ENCODE measurements at places on chromosomes 5 and 9. TPM values are rescaled to one million over a fixed set of nuclear protein-coding genes. Genes with fewer than 3 reads are reported as not detected.

BRD3 gene
- 17.7 TPM for total RNA-seq

GRCh38 chr5:111830333-111830732 lies 73.3 kb upstream of the NREP start:
- no peak for DNase-seq

DNA sequence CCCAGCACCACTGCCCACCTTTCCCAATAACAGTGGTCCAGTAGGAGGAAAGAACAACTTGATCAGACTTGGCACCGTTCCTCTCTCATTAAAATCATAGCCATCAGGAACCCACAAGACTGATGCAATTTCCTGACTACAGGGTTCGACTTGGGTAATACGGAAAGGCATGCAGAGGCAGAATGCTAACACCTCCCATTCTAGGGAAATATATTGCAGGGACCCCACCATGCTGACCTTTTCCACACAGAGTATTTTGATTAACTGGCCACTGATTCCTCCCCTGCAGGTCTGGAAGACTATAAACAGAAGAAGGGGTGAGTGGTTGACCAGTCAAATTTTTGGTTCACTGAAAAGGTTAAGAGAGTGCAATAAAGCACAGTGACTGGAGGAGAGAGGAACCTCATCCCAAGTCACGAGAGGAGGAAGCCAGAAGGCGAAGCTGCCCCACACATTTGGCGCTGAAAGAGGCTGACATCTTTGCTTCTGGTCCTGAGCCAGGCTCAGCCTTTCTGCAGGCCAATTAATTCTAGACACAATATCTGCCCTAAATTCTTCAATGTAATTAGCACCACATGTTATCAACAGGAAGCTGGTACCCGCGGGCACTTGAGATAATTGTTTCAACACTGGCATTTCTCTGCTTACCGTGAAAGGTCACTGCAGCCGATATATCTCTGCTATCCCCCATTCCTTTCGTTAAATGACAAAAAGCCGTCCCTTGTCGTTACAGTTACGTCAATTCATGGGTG lies 64.7 kb upstream of the SPOCK1 start:
- no peak for DNase-seq

DNA sequence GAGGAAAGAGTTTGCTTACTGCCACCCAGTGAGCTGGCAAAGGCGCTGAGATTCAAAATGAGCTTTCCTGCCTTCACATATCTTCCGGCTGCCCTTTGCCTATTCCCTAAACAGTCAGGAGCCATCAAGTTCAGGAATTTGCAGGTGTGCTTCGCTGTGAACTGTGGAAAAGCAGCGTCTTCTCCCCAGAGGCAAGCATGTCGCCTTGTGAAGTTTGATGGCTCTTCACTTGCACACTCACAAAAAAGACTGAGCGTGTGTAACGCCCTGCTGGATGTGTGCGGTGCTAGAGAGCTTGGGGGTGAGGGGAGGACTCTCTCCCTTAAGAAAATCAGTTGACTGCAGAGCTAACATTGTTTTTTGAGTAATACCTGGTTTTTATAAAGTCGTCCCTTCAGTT lies 288.7 kb downstream of the DOCK8 start:
- DNase-seq = no peak

DNA sequence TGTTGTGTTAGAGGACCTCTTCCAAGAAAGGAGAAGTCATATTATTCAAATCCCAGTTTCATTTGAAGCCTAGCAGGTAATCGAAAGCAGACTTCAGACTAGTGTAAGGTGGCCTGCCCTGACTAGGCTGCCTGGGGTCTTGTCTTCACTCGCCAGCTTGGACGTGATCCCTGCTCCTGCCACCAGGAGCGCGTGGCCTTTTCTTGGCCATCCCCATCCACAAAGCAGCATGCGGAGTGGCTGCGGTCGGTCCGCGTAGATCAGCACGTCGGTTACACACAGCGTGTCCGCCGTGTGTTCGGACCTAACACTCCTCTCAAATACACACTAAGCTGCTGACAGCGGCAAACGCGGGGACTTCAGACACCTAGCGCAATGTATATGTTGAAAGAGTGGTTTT lies 37.3 kb downstream of the CFAP77 start:
- DNase-seq = no peak

- no peak for DNase-seq
These were observed 34.1 kb downstream of the CXXC5 start for GRCh38 chr5:139682016-139682975.

DNA sequence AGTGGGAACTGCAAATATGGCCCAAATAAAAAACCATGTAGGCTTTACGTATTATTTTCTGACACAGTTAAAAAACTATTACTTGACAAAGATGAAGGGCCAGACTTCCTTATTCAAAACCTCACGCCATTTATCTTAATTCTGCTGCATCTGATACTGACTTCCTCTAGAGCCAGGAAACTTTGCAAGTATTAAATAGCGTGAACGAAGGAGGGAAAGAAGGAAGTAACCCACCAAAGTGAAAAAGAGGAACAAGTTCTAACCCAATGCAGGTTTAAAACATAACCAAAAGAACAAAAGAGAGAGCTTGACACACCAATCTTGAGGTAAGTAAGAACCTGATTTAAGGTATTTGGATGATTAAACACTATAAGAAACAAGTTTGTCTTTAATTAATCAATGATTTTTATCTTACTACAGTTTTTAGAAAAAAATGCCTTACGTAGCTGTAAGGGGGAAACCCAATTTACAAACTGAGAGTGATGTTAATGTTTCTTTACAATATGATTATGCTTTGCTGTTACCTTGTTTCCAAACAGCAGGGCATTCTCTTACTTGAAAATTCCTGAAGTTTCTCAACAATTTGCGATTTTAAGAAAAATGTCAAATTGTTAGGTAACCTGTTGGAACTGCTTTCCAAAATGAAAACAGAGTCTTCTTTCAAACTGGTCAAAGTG lies at the start of gene GAPT:
TSS of gene GAPT (plus strand) at position 220 of the 677 bp plus-strand sequence. CDS start 3,102 bp downstream, outside the sequence.
- DNase-seq = no peak

DNA sequence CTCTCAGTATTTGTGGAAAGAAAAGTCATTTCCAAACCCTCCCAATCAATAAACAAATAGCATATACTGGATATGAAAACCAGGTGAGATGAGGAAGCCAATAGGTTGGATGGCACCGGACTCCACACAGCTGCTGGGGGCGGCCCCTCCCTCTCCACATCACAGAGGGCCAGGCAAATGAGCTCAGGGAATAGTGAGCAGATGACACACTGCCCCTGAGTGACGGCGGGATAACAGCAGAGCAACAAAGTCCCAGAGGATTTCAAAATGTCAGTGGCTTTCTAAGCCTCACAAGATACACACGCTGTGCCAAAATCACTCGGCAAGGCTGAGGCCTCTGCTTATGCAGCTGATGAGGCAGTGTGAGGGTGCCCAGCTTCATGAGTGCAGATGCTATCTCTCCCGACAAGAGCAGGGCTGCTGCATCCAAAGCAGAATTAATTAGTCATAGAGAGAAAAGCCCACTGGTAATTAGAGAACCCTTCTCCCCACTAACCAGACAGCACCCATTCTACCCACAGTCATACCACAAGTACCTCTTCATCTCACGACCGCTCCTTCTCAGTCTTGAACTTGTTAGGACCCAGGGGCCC lies 235.0 kb upstream of the NFIL3 start:
- no peak for DNase-seq

- peak; percentile 57 for DNase-seq
These were observed 1.0 kb downstream of the TLE4 start for GRCh38 chr9:79572608-79573411.

DNA sequence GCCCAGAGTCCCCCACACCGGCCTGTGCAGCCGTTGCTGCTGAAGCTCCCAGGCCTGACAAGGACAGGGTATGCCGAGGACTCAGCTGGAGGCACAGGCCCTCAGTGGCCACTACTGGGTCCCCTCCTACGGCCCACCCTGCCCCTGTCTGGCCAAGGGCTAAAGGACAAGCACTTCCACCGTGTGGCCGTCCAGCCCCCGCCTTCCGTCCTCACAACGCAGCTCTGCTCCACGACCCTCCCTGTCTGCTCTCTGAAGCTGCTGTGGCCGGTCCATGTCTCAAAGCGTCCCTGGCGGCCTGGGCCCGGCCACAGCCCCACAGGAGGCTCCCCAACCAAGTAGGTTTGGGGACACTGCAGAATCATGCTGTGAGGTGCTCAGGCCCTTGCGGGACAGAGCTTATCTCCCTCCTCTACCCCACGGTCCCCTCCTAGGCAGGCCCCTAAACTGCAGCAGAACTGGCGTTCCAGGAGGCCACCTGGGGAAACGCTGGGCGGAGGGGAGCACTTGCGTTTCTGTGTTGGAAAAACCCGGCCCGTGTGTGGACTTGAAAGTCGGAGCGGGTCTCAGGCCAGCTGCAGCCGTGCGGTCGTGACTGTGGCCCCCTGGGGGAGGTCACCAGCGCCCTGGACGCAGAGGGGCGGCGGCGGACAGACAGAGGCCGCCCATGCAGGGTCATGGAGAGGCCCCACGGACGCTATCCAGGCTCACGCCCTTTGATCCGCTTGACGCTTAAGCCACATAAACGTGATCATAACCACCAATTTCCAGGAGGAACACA lies 45.6 kb downstream of the NKD2 start:
- peak; percentile 13 for DNase-seq

- no peak for DNase-seq
These were observed 662.0 kb upstream of the CDH18 start for GRCh38 chr5:20649966-20650365.

DNA sequence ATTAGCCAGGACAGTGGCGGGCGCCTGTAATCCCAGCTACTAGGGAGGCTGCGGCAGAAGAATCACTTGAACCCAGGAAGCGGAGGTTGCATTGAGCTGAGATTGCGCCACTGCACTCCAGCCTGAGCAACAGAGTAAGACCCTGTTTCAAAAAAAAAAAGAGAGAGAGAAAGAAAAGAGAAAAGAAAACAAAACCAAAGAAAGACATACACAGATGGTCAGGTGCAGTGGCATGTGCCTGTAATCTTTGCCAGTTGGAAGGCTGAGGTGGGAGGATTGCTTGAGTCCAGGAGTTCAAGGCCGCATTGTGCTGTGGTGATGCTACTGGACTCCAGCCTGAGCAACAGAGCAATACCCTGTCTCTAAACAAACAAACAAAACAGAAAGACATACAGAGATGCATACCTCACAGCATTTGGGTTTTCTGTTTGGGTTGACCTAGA lies 10.0 kb upstream of the PSAT1 start:
- no peak for DNase-seq

- no peak for DNase-seq
These were observed 289.7 kb upstream of the DAP start for GRCh38 chr5:11050596-11051304.

NMUR2 gene
- total RNA-seq = not detected

- DNase-seq = no peak
These were observed 22.7 kb upstream of the SVEP1 start for GRCh38 chr9:110602281-110602680.

AIF1L gene
- total RNA-seq = 2.4 TPM

- no peak for DNase-seq
These were observed 164.6 kb downstream of the MAT2B start for GRCh38 chr5:163670036-163670435.

- DNase-seq = no peak
These were observed 143.1 kb downstream of the TTC39B start for GRCh38 chr9:15163931-15164330.

PLPPR1 gene
- total RNA-seq = 1.1 TPM

LHFPL2 gene
- 37.5 TPM for total RNA-seq

GRCh38 chr9:81833563-81834345 lies 94.5 kb upstream of the SPATA31D4 start:
- no peak for DNase-seq

- peak; percentile 59 for DNase-seq
These were observed 54.6 kb upstream of the STXBP1 start for GRCh38 chr9:127557466-127557869.

GRCh38 chr5:147372191-147372590 lies 137.4 kb downstream of the STK32A start:
- no peak for DNase-seq

GRCh38 chr9:72635197-72635596 lies 113.8 kb downstream of the TMC1 start:
- no peak for DNase-seq

GRCh38 chr5:54895816-54896341 lies 89.5 kb downstream of the ESM1 start:
- no peak for DNase-seq

DNA sequence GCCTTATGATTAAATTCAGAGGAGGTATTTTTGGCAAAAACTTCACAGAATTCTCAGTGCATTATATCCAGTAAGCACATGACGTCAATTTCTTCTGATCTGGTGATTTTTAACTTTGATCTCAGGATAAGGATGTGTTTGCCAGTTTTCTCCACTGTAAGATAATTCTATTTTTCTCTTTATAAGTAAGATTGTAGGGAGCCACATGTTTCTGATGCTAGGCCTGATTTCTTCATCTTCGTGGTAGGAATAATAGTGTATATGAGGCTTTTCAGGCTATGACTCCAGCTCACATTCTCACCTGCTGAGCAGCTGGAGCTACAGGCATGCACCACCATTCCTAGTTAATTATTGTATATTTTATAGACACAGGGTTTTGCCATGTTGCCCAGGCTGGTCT lies 32.1 kb upstream of the LMNB1 start:
- DNase-seq = no peak

DNA sequence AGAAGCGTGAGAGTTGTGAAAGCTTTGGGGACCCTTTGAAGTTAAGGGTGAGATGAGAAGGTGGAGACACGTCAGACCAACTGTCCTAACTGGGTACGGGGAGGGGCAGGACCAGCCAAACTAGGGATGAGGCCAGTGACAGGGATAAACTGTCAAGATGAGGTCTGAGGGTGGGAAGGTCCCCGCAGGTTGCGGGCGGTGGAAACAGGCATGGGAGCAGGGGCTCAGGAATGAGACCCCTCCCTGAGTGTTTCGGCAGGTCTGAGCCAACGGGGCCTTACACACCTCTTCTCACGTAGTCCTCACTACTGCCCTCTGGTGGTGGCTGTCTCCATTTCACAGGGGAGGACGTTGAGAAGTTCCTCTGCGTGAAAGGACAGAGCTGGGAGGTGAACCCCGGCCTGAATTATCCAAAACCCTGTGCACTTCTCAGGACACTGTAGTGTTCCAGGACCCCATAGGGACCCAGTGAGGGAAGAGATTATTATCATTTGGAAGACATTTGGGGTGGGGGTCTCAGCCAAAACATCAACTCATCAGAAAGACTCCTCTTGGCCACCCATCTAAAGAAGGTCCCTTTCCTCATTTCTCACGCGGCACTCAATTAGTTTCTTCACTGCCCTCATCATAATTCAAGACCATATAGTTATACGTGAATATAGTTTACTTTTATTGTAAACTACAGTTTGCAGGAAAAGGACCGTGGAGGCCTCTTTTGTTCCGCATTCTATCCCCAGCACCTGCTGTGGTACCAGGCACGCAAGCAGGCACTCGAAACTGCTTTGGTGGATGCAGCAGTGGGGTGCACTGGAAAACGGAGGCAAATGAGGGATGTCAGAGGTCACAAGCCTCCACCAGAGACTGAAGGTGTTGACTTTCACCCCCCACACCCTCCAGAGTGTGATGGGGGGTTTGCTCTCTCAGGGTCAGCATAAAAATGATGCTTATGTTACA lies 21.7 kb upstream of the NANS start:
- peak; percentile 81 for DNase-seq

DNA sequence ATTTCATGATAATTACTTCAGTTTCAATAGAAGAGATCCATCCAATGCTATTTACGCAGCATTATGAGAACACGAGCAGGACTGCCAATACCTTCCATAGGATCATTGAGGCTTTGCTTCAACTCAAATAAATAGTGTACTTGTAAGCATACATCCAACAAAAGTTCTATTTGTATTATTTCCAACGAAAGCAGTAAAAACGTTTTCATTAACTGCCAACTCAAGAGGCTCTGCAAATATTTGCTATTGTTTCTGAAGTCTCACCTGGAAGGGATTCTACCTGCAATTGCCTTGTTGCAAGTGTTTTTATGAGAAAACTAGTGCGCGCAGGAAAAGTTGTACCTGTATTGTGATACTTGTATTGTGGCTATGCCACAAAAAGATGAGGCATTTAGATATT lies 11.0 kb upstream of the GNPDA1 start:
- no peak for DNase-seq

- no peak for DNase-seq
These were observed 5.4 kb downstream of the ELL2 start for GRCh38 chr5:95956021-95956899.

Data from ovary (tissue), 10 donors.